ENCODE measurements at places on chromosomes 3 and 15. TPM values are rescaled to one million over a fixed set of nuclear protein-coding genes. Genes with fewer than 3 reads are reported as not detected.

- H3K27ac ChIP-seq, result no peak overlapping the region
- no peak overlapping the region for H3K4me3 ChIP-seq
- peaks cover 17% of the 10 kb centered on the region for H3K4me1 ChIP-seq
- no peaks in the 10 kb centered on the region for H3K27me3 ChIP-seq
These were observed 192.8 kb upstream of the TBC1D5 start for GRCh38 chr3:17935222-17935621.

GRCh38 chr3:74623261-74623836 is 8.9 kb upstream of the CNTN3 start:
- no peak overlapping the region for H3K27ac ChIP-seq
- DNase-seq, result no peak
- H3K4me3 ChIP-seq, result no peak overlapping the region
- no peaks in the 10 kb centered on the region for H3K36me3 ChIP-seq

The HACD2 gene
- total RNA-seq, result 69.4 TPM

The FAM227B gene
- total RNA-seq, result 3.0 TPM

The TM6SF1 gene
- 5.9 TPM for total RNA-seq

The ASB14 gene
- not detected for total RNA-seq

All from osteocyte (in vitro differentiated cells).